ENCODE measurements at places on chromosomes 4 and X.

DNA sequence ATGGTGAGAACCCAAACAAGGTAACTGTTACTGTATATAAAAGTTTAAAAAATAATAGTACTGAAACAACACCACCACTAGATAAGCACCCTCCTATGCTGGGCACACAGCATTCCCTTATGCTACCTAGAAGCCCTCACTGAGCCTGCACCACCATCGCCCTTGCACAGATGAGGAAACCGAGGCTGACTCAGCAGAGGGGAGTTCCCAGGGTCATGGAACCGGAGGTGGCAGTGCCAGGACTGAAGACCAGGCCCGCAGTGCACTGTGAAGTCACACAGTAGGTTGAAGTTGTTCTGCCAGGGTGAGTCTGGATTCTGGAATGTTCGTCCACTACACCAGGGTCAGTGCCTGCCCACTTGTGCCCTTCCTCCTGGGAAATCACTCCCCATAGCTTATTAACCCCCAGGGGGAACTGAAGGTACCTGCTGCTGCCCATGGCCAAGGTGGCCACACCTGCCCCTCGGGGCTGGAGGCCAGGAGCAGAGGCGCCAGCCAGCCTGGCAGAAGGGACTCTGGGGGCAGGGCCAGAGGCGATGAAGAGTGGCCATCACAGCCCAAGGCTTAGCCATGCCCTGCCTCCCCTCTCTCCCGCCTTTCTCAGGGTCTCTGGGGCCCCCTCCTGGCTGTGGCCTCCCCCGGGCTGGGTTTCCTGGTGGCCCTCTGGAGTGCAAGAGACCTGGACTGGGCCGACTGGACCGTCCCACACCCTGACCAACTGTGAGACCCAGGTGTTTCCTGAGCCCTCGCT, 15.1 kb upstream of the ABLIM2 start:
- no peak for DNase-seq

GRCh38 chr4:30380404-30380998, 339.7 kb upstream of the PCDH7 start:
- no peak for DNase-seq

GRCh38 chr4:1973218-1973617, 35.6 kb downstream of the NELFA start:
- DNase-seq = no peak

DNA sequence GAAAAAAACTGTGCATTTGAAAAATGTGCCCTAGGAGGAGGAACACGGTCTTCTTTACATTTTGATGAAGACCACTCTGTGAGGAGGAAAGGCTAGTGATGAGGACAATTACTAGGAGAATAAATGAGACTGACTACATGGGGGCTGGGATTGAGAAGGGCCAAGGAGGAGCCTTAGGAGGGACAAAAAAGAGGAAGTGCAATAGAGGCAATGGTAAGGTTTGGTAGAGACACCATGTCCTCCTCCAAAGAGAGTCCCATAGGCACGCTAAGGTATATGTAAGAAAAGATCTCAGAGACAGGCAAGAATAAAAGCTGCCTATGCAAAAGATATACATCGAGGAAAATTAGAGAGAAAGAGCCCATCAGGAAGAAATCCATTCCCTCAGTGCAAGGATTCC, 336.5 kb upstream of the SFRP2 start:
- DNase-seq = no peak

DNA sequence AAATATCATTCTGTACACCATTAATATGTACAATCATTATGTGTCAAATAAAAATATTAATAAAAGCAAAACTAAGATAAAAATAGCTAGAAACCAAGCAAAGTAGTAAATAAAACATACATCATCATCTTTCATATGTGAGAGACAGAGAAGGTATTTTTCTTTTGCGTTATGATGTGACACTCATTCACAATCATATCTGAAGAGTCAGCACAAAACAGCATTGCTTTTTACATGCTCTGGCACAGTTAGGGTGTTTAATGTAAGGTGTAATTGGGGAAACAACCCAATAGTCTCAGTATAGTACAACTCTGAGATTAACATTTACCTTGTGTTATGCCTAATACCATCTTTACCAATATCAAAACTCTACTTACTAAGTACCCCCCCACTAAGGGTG, 376.6 kb downstream of the TMA16 start:
- DNase-seq = no peak

GRCh38 chr4:20462426-20463175, 210.9 kb downstream of the SLIT2 start:
- no peak for DNase-seq

GRCh38 chr4:7055990-7056325, 11.9 kb downstream of the GRPEL1 start:
- no peak for DNase-seq

DNA sequence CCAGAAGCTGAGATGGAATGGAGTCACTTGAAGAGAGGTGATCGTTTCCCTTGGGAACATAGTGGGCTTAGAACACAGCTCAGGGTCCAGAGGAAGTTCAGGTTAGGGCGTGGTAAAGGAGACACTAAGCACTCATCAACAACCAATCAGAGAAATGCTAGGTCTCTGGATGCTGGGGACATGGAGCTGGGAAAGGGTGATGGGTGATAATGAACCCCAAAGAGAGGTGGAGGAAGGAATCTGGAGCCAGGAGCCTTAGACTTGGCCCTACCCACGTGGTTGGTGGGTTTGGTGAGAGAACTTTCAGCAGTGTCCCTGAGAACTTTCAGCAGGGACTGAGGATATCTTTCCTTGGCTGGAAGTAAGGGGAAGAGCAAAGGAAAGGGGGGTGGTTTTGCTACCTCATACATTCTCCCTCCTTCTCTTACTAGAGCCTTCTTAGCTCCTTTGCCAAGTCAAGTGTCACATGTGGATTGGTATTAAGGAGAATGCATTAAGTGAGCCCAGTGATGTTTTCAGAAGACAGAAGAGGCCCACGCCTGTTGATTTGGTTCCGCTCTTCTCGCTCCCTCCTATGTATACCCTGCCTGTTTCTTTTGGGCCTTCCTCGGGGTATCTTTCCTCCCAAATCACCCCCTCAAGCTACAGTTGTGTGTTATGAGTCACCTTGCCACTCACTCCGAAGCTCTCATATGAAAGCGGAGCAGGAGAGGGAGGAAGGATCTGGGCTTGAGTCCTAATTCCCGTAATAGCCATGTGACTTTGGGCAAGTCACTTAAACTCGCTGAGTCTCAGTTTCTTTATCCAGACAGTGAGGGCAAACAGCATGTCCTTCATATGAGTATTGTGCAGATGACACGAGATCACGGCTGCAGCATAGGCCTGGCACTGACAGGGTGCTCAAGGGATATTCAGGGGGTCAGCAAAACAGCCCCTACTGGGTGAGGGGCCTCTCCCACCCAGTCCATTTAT, 63.1 kb downstream of the TSC22D3 start:
- no peak for DNase-seq

DNA sequence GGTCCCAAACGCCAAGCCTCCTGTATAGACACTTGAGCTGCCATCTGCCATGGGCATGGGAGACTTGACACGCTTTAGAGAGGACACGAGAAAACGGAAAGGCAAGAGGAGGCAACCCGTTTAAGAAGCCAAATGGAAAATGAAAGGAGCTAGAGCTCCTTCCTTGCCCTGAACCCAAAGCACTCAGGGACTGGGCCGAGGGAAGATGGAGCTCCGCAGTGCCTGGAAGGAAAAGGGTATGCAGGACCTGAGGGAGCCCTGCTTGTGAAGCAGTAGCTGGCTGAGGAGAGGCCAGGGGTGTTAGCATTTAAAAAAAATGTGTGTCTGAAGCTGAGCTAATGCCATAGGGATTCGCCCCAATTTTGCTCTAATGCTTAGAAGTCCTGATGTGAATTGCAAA, 15.1 kb downstream of the MCF2 start:
- DNase-seq = no peak

Data from activated CD8-positive, alpha-beta memory T cell treated with anti-CD3 and anti-CD28 coated beads for 1 hour (primary cell).